RCC 7860 (cell line): ENCODE measurements at places on chromosomes 7 and 10.

- no peak for DNase-seq
Observed at GRCh38 chr7:132433301-132433700, 143.0 kb downstream of the PLXNA4 start.

DNA sequence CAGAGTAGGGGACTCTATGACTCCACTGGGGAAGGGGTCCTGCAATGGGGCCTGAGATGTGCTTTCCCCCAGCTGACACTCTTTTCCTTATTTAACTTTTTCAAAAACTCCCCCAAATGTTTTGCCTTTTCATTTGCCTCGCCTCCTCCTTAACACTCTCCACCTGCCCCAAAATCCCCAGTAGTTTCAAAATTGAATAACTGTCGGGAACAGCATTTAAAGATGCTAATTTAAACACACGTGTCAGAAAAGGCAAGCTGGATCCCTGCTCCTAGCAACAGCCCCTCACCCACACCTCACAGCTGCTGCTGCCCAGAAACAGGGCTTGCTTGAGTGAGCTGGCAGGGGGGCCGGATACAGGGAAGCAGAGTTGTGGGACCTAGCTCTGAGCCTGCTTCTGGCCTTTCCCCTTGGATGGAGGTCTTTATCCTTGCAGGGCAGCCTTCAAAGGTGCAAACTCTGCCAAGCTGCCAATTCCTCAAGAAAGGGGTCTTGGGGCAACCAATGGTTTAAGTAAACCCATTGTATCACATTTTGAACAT, 115.3 kb downstream of the KCNMA1 start:
- no peak for DNase-seq

DNA sequence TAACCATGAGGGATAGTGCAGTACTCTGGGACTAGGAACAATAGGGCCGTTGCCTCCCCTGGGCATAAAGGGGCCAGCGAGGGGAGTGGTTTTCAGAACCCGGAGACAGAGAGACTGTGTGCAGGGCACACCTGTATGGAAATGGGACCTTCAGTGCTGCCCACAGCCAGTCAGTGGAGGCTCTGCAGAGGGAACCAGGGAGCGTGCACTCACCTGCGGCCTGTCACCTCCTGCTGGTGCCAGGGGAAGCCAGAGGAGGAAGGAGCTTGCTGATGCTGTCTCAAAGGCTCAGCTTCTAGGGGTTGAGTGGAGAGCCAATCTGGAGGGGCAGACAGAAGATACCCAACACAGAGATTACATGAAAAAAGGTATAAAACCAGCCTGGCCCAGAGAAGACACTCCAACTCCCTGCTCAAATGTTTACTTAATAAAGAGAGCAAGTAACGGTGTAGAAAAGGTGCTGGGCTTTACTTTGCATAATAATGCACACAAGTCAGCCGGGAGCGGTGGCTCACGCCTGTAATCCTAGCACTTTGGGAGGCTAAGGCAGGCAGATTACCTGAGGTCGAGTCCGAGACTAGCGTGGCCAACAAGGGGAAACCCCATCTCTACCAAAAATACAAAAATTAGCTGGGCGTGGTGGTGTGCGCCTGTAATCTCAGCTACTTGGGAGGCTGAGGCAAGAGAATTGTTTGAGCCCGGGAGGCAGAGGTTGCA, 35.5 kb upstream of the WAPL start:
- DNase-seq = no peak

GRCh38 chr10:27622596-27622995, 118.5 kb downstream of the RAB18 start:
- no peak for DNase-seq

GRCh38 chr10:85599081-85599480, 767.5 kb downstream of the GRID1 start:
- DNase-seq = no peak

- DNase-seq = no peak
Observed at GRCh38 chr10:44572146-44572545, 187.2 kb upstream of the CXCL12 start.

GRCh38 chr7:109950256-109950655, 1140.7 kb upstream of the LRRN3 start:
- no peak for DNase-seq

DNA sequence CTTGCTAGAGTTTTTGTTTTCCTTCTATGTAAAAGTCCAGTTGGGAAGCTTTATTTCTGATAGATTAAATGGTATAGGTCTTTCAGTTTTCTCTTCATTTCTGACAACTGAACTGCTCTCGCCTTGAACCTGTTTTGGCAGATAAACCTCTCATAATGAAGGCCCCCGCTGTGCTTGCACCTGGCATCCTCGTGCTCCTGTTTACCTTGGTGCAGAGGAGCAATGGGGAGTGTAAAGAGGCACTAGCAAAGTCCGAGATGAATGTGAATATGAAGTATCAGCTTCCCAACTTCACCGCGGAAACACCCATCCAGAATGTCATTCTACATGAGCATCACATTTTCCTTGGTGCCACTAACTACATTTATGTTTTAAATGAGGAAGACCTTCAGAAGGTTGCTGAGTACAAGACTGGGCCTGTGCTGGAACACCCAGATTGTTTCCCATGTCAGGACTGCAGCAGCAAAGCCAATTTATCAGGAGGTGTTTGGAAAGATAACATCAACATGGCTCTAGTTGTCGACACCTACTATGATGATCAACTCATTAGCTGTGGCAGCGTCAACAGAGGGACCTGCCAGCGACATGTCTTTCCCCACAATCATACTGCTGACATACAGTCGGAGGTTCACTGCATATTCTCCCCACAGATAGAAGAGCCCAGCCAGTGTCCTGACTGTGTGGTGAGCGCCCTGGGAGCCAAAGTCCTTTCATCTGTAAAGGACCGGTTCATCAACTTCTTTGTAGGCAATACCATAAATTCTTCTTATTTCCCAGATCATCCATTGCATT, 27.1 kb downstream of the MET start:
- DNase-seq = no peak

DNA sequence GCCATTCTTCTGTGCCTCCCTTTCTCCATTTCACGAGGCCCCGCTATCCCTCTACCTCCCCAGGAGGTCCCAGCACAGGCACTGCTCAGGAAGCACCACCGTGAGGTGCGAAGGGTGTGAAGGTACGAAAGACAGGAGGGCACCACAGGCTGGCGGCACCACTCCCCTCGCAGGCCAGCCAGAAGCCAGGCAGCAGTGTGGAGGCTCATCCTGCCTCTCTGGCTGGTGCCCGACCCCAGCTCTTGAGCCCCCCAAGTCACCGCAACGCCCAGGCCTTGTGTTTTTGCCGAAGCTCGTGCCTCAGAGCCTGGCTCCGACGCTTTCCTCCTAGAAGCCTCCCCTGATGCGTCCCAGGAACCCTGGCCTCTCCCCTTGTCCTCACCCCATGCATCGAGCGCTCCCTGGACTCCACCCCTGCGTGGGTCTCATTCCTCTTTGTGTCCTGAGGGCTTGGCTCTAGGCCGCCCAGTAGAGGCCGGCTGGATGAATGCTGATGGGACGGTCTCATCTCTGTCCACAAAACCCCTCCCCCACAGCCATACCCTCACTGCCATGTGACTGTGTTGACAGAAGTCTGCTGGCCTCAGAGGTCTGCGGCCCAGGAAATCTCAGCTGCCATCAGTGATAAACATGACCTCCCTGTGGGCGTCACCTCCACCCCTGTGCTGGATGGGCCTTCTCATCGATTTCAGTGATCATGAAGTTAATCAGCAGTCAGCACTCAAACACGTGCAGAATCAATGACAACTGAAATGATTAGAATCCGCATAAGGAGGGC, 19.3 kb downstream of the BRI3 start:
- DNase-seq = no peak

GRCh38 chr7:81234896-81235295, 316.0 kb upstream of the SEMA3C start:
- DNase-seq = no peak

DNA sequence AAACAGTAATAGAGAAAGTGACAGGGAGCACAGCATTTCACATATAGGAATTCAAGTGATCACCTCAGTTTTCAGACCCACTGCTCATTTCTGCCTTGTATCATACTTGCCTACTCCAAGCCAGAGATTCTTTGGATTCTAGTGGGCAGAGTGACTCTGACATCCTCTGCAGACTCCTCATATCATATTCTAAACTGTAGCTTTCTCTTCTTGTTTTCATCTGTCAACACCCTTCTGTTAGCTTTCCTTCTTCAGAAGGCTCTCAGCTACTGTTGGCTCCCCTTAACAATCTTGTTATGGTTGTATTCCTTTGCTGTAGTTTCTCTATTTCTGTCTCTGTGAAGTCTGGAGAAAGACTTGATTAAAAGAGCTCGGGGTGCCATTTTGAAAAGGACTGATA, 120.5 kb downstream of the CTNNA3 start:
- no peak for DNase-seq

DNA sequence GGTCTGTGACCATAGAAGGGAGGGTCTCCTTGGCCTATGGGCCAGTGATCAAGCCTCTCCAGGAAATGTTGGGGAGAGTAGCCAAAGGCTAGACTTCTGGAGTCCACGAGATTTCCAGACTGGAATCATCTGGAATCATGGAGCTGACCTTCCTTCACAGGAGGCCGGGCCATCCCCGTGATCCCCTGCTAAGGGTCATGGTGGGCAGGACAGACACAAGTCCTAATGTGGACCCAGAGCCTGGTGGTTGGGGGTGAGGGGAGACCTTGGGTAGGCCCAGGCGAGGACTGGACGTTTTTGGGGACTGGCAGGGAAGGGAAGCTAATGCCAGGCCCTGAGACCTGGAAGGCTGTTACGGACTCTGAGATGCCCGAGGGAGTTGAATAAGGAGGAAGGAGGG, 9.8 kb upstream of the GRID1 start:
- no peak for DNase-seq

GRCh38 chr7:17239683-17240521, 58.5 kb upstream of the AHR start:
- DNase-seq = peak; percentile 73

DNA sequence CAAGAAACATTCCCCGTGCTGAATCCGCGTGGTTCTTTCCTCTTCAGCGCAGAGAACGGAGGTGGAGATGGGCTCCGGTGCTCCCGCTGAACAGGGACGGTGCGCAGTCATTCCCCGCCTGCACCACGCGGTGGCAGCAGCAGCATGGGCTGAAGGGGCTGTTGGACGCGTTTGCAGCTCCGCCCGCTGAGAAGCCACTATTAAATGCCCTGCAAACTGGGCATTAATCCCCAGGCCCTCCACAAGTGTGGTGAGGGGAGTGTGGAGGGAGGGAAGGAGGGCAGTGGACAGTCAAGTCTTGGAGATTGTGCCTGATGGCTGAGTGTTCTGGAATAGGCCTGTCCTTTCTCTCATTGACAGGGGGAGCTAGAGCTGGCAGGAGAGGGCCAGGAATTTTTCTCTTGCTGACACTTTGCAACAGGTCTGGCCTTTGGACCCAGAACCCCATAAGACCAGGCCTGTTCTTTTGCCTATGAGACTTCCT, 240.2 kb upstream of the INHBA start:
- DNase-seq = peak; percentile 71

DNA sequence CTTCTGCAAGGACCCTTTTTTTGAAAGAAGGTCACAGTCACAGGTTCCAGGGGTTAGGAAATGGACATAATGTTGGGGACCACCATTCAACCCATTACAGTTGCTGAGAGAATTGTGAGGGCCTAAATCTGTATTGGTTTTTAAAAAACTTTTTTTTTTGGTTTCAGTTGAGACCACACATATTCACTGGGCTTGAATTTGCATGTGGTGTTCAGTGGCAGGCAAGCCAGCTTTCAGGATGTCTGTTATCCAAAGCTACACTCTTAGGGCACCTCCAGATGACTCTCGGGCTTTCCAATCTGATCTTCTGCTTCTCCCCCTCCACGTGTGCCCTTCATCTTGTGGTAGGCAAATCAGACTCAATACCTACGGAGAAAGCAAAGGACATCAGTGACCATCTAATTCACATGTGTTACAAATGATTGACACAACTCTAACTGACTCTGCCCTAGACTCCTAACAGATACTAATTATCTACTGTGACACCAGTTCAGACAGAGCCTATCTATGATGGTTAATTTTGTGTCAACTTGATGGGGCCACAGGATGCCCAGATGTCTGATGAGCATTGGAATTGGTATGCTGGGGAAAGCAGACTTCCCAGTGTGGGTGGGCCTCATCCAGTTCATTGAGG, 93.3 kb upstream of the ELMO1 start:
- DNase-seq = no peak

DNA sequence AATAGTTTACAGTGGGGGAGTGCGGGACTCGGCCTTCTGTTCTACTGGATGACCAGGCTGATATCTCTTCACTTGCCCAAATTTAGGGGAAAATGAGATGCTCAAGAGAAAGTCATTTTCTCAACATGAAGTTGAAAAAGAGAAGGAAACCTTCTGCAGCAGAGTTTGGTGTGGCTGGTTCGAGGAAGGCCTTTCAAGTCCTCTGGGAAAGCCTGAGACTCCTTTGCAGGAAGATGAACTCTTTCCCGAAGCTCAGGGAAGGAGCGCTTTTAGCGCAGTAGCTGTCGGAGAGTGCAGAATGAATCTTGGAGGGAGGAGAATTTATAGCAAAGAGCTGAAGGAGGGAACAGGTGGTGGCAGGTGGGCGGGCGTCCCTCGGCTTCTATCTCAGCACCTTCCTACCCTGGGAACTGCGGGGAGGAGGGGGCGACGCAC, at the start of gene ATOH7:
ATOH7 (minus strand) TSS at position 297 of the 435 bp plus-strand sequence. CDS start 436 bp downstream, outside the sequence.
- DNase-seq = no peak

DNA sequence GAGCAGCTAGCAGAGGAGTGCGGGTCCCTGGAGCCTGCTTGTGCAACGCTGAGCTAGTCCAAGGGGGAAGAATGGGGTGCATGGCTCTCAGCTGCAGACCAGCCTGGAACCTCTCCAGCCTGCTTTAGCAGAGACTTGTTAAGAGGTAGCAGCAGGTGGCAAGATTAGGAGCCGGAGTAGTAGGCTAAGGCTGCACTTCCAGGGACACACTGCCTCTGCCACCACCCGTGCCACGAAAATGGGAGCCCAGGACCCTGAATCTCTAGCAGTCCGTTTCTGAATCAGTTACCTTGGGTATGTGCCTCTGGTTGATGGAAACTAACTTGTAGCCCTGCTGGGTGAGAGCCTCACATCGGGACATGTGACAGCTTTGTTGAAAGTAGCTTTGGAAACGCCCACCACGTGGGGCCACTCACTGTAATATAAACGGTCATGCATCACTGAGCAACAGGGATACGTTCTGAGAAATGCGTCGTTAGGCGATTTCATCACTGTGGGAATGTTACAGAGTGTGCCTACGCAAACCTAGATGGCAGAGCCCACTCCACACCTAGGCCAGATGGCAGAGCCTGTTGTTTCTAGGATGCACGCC, 25.9 kb downstream of the HTRA1 start:
- DNase-seq = no peak

DNA sequence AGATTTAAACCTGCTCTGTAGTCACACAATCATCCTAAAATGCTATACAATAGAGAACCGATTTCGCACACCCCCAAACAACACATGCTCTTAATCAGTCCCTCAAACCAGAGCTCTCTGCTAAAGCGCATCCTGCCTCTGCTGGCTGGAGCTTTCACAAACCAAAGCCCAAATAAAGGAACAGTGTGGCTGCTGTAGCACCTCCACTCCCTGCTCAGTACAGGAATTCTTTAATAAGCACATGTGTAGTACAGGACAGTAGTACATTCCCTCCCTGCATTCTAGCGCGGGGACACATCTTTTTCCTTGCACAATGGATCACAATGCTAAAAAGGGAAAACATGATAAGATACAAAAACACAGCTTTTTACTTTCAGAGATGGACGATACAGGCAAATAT, 684.6 kb downstream of the MAGI2 start:
- no peak for DNase-seq

- peak; percentile 49 for DNase-seq
Observed at GRCh38 chr10:65570143-65571010, 1355.5 kb upstream of the LRRTM3 start.
